ENCODE measurements at places on chromosomes 16 and 17. TPM values are rescaled to one million over a fixed set of nuclear protein-coding genes. Genes with fewer than 3 reads are reported as not detected.

DNA sequence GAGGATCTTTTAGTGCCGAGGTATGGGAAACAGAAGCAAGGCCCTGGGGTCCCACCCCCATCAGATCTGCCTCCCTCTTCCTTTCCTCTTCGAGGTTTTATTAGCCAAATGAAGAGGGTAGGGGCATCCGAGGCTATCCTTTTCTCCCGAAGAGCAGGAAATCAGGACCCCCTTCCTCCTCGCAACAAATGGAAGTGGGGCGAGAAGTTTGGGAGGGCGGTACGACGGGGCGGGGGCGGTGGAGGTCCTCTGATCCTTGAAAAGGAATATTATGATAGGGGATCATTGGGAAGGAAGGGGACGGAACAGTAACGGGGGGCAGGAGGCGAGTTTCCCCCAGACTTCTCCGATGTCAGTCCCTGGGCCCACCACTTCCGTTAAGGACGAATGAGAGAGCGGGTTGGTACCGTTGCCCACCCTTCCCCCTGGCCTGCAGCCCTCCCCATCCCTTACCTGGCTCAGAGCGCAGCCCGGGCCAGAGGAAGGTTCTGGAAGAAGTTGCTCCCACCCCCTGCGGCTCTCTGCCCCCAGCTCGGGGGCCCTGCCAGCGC lies 309 bp downstream of the FOXJ1 start:
- DNase-seq, result no peak

DNA sequence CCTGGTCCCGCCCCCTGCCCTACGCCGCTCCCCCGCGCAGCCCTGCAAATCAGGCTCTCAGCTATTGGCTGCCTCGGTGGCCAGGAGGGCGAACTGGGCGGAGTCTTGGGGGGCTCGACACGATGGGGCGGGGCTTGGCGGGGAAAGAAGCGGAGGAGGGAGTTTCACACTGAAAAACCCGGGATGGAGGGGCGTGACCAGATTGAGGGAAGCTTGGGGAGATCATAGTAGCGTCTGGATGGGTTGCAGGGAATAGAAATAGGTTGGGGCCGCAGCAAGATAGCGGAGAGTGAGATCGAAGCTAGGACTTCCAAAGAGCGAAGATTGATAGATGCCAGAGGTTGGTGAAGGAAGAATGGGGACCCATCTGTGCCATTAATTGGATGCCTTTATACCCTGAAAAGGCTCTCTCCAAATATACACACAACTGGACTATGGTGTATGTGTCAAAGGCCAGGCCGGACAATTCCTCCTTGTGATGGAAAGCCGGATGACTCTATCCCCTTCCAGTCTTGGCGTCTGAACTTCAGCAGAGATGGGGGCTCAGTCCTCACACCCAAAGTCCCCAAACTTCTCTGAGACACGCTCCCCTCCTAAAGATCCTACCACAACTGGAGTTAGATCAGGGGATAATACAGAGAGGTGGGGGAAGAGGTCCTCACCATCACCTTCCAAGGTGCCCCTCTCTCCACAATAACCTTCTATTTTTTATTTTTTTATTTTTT lies 376 bp upstream of the STAC2 start:
- peak; percentile 72 for DNase-seq

DNA sequence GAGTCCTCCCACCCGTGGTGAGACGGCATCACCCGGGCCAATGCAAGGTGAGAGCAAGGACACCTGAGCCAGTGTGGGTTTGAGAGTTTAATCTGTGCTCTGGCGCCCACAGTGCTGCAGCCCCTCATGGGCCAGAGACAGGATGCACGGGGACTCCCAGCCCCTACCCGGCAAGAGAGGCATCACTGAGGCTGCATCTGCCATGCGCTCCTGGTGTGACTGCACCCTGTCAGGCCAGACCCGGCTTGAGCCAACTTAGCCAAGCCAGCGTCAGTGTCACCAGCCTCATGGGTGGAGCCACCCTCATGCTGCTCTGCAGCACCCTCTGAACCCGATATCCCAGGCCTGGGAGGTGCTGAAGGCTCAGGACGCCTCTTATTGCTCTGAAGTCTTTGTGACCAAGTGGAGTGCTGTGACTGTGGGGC lies 1.3 kb upstream of the BRICD5 start:
- DNase-seq, result no peak

- DNase-seq, result no peak
Measured at GRCh38 chr17:1865252-1866037, 35.6 kb downstream of the RPA1 start.

FBRS gene
- polyA plus RNA-seq, result 47.7 TPM

DNA sequence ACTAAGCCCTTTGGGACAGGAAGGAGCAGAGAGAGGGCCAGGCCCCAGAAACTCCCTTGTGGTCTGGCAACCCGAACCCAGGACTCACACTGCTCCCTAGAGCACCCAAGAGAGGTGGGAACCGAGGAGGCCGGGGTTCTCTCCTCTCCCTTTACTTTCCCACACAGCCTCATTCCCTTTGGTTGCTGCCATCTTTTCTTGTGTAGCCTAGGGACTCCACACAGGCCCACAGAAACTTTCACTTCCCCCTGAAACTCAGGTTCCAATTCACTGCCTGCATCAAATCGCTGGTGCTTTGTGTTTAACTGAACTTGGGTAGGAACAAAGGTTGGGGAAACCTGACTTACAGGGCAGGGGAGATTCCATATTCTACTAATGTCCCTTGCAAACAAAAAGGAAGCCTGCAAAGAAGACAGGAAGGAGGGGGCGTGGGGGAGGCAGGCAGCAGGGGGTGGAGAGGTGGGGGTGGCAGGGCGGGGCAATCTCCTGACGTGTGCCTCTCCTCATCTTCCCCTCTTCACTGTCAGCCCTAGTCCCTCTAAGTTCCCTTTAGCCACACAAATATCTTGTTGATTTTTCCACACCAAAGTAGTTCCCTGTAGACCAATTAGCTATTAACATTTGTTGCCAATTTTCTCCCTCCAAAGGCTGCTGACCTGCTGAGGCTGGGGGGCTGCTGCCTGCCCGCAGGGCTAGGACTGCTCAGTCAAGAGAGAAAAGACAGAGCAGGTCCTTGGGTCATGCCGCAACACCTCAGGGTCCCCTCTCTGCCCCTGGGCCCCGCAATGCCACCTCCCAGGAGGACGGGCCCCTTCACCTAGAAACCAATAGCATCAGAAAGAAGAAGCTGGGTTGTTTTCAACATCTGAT lies 8.0 kb downstream of the ST3GAL2 start:
- no peak for DNase-seq

SHISA9 gene
- polyA plus RNA-seq, result 3.5 TPM

DNA sequence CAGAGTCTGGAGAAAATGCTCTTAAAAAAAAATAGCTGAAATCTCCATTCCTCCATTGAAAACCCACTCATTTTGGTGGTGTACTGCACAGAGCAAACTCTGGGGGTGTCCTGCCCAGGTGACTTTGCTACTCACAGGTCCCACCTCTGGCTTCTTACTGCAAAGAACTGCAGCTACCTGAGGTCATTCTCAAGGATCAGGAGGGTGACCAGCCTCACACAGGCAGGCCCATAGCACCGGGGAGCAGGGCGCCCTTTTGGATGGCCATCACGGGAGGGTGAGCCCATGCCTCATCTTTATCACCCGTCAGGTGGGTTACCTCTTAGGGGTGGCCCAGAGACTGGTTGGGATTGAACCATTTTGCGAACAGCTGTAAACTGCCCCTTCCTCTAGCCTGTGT lies 32.6 kb upstream of the BRD7 start:
- no peak for DNase-seq

DNA sequence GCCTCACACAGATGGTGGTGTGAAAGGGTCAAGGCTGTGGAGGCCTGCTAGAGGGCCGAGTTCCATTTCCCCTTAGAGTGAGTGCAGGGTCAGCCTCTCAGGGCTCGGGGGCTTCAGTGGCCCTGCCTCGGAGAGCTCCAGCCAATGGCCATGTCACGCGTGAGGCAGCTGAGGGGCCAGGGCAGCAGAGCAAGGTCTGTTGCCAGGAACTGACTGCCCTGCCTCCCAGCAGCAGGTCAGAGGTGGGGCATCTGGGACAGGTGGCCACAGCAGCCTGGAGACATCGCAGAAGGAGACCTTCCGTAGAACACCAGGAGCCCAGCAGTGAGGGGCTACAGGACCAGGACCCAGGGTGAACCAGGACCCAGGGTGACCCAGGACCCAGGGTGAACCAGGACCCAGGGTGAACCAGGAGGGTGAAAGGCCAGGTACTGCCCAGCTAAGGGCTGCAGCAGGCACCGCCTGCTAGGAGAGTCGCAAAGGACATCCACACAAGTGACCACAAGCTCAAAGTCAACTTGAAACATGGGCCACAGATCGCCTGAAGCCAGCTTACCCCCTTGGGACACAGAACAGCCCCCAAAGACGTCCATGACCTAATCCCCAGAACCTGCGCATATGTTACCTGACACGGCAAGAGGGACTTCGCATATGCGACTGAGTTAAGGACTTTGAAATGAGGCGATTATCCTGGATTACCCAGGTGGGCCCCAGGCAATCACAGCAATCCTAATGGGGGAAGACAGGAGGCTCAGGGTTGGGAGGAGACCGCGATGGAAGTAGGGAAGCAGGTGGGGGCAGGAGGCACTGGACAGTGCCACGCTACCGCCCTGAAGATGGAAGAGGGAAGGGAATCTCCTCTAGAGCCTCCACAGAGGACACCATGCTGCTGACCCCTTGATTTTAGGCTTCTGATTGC lies 4.8 kb upstream of the MEAK7 start:
- no peak for DNase-seq

GRCh38 chr16:23175651-23176050 lies 6.9 kb upstream of the SCNN1G start:
- DNase-seq, result no peak

GRCh38 chr17:82023447-82024241 lies 539 bp downstream of the LRRC45 start:
- DNase-seq, result no peak

DNA sequence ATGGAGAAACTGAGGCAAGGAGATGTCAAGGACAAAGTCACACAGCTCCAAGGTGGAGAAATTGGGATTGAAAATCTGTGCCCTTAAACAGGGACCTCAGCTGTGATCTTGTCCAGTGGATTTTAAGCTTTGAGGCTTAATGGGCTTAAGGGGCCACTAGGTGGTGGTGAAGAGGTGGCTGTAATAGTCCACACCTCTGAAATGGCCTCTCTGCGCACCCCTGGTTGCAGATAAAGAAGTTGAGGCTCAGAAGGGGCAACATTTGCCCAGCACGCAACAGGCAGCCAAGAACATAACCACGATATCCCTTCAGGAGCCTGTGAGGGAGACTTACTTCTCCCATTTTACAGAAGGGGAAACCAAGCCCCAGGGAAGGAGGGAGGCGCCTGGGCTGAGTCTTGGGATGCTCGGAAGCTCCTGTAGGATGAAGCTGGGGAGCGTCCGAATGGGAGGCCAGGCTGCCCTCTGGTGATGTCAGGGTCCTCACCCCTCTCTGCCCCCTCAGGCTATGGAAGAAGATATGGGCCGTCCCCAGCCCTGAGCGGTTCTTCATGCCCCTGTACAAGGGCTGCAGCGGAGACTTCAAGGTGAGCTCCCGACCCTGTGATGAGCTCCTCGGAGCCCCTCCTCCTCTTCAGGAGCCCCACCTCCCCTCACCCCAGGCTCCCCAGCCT lies 43.7 kb downstream of the IL21R start:
- DNase-seq, result no peak

GNGT2 gene
- 1.1 TPM for polyA plus RNA-seq

SLC38A8 gene
- not detected for polyA plus RNA-seq

- no peak for DNase-seq
Measured at GRCh38 chr16:24853830-24854229, 8.1 kb downstream of the SLC5A11 start.

- DNase-seq, result no peak
Measured at GRCh38 chr16:30942426-30942806, 6.5 kb upstream of the ORAI3 start.

GRCh38 chr16:6880263-6880662 lies 452.4 kb upstream of the RBFOX1 start:
- no peak for DNase-seq

HBQ1 gene
- 0.39 TPM for polyA plus RNA-seq

GRCh38 chr16:27954191-27954590 lies 109.3 kb downstream of the GSG1L start:
- DNase-seq, result no peak

ZP2 gene
- polyA plus RNA-seq, result not detected

DNA sequence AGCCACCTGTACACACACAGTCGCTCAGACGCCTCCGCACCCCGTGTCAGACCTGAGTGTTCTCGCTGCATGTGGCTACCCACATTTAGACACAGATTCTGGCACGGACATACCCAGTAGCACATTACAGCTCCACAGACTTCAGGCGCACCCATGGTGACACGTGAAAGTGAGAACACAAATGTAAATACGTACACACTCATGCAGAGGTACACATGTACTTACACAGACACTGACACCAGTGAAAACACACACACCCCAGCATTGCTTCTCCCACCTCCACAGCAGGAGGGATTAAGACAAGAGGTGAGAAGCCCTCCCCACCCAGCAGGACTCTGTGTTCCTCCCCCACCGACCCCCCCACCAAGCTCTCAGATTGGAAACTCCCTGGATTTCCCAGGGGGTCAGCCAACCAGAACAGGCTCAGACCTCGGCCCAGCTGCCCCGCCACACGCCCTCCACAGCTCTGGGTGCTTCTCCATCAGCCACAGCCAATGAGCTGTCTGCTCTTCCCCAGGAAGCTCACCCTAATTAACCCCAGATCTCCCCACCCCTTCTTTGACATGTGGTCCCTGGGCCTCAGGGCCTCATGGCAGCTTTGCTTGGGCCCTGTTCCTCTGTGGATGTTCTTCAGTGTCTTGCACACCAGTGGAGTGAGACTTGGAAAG lies 5.3 kb upstream of the FOXN1 start:
- no peak for DNase-seq

DNA sequence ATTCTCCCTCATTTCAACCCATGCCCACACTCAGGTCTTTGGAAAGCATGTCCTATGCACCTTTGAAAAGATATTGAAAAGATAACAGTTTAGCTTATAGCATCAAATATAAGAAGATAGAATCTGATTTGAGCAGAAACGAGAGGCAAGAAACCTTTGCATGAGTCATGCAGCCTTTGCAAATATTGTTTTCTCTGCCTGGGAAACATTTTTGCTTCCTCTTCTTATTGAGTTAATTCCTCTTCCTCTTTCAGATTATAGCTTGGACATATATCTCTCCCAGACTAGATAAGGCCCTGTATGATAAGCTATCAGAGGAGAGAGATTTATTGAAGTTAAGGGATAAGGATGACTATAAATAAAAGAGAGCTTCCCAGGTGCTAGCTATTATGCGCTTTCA lies 46.1 kb upstream of the KCNJ2 start:
- no peak for DNase-seq

- no peak for DNase-seq
Measured at GRCh38 chr16:69520800-69521602, 44.8 kb upstream of the NFAT5 start.
